ENCODE measurements at places on chromosomes 5 and 9.

GRCh38 chr5:132785365-132785764, 8.3 kb upstream of the SEPTIN8 start:
- no peak for DNase-seq

- DNase-seq, result peak; percentile 43
These were observed 2.9 kb upstream of the FOXD1 start for GRCh38 chr5:73451224-73452130.

DNA sequence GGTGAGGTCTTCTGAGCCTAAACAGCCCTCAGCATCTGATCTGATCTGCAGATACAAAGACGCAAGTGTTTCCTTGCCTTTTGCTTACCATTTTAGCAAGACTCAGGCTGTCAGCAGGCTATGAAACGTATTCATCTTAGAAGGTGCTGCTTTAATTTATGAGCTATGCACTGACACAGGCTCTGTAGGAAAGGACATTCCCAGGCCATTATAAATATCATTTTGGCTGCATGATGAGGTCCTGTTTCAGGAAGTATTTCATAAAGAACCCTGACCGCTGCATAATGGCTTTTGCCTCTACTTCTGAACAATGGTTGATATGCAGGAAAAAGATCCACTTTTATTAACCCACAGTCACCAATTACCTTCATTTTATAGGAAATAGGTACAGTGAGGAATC, 98.4 kb upstream of the CAST start:
- no peak for DNase-seq

DNA sequence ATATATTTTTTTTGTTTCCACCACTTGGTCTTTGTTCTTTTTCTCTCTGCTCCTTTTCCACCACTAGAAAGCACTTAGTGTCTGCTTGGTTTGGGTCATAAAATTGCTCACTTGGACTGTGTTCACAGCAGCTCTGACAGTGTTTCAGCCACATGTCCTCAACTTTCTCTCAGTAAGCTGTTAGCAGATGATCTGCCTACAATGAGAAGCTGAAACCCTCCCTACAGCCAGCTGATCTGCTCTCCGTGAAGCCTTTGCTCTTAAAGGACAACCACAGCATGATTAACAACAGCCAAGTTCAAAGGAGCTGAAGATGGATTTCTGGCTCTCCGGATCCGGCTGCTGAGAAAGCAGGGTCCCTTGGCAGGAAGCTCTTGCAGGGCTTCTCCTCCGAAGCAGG, 31.6 kb downstream of the PRLR start:
- DNase-seq, result no peak

- DNase-seq, result no peak
These were observed 375.2 kb downstream of the ARRDC3 start for GRCh38 chr5:91007780-91008402.

GRCh38 chr5:93433422-93433821, 147.6 kb downstream of the NR2F1-AS1 start:
- DNase-seq, result no peak

GRCh38 chr9:126330536-126330935, 3.9 kb downstream of the MVB12B start:
- no peak for DNase-seq

DNA sequence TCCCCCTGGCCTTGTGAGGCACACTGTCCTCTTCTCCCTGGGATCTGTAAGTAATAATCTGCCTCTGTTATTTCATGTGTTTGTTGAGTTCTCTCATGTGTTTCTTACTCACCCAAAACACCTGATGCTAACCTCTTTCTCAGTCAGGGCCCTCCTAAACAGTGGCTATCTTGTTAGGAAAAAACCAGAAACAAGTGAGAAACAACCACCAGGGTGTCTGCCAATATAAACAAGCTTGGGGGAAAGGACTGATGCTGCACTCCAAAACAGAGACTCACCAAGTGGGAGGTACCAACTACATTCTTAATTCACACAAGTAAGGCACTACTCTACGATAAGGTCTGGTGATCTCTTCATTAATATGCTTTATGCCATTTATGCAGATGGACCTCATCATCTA, 564.4 kb downstream of the SEMA5A start:
- DNase-seq, result no peak

- DNase-seq, result no peak
These were observed 4.3 kb upstream of the TCOF1 start for GRCh38 chr5:150353032-150353675.

- DNase-seq, result no peak
These were observed 56.3 kb downstream of the GPR21 start for GRCh38 chr9:123089790-123090189.

GRCh38 chr5:6829150-6829784, 116.0 kb downstream of the TENT4A start:
- no peak for DNase-seq

DNA sequence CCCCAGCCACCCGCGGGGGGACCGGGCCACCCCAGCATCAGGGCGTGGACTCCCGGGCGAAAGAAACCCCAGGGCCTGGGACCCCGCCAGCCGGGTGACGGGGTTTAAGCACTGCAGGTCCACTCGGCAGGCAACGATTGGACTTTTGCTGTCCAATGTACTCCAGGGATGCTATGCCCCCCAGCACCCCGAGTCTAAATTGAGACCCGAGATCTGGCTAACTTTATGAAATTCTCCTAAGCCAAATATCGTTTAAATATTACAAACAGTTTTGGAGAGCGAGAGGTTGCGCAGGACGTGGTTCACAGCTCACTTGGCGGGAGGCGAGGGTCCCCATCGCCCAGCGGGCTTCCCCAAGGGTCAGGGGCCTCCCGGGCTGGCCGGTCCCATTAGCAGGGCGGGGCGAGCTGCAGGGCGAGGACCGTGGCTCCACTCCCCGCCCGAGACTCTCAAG, 384 bp upstream of the MRPS2 start:
- no peak for DNase-seq

DNA sequence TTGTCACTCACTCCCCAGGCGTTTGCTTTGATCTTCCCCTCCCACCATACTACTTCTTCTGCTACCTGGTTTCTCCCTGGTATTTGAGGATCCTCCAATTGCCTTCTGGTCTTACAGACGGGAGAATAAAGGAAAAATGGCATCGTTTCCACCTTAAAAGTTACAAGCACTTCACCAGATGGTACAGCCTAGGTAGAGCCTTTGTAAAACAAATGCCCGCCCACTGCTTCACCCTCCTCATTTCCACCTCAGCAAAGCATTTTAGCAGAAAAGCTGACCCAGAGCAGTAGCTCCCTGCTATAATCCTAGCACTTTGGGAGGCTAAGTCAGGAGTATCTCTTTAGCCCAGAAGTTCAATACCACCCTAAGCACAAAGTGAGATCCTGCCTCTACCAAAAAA, 5.1 kb upstream of the ANXA2R start:
- no peak for DNase-seq

GRCh38 chr5:135533794-135534193, 2.0 kb downstream of the NEUROG1 start:
- DNase-seq, result no peak

DNA sequence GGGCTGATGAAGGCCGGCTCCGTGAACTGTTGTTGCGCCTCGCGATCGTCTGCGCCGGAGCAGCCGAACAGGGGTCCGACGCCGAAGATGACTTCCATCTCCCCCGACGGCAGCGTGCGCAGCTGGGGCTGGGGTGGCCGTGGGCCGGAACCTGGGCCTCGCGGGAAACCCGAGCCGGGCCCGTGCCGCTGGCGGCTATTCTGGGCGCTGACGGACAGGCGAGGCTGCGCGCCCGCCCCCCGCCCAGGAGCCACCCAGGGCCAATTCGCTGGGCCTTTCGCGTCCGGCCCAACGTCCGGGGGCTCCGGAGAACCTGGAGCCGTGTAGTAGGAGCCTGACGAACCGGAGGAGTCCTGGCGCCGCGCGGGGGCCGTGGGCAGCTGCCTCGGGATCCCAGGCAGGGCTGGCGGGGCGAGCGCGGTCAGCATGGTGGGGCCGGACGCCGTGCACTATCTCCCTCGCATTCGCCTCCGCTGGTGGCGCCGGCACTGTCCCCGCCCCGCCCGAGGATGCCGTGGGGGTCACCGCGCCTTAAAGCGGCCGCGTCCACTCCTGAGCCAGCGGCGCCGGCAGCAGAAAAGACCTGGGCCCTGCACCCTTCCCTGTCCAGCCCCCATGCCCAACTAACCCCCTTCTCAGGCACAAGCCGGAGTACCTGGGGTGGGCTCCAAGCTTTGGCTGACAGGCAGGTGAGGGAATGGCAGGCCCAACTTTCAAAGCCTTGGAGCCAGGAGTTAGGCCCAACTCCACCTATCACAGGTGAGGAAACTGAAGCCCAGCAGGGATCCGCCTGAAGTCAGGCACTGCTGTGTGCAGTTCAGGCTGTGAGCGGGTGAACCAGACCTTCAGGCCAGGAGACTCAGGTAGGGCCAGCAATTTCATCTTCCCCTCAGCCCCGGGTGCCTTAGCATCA, at the start of gene PROB1:
TSS of gene PROB1 (minus strand) at position 451 of the 913 bp plus-strand sequence. CDS start at position 428, 23 bp downstream.
- no peak for DNase-seq

Measured in stimulated activated CD4-positive, alpha-beta T cell treated with anti-CD3 and anti-CD28 coated beads, Interleukin-2, amount 100 ng/mL, for 4 hours (primary cell).